ENCODE measurements at places on chromosomes 4 and X.

GRCh38 chrX:110056419-110056818, 53.5 kb downstream of the TMEM164 start:
- DNase-seq: peak; percentile 82

- DNase-seq: no peak
These were observed 52.9 kb upstream of the EDA start for GRCh38 chrX:69562904-69563578.

DNA sequence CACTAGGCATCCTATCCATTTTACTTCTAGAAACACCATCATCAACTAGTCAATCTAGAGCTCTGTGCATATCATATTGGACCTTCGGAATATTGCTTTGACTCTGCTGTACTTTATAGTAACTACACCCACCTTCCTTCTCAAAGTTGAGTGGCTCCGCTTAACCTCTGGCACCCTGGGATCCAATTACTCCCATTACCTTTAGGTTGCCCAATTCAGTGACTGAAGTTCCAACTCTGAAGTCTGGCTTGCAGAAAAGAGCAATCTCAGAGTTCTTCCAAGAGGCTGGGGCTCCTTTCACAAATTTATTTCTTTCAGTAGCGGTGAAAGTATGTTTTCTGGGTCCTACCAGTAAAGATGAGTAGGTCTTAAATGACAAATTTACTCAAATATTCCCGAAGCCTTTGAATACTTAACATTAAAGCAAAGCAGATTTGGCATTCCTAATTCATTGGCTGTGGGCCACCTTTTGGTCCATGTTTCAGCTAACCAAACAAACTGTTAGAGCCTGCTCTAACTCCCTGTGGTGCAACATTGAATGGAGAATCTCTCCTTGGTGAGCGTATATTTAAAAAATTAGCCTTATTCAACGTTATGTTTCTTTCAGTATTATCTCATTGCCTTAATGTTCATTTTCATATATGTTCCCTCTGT, 1215.8 kb downstream of the RAPGEF2 start:
- no peak for DNase-seq

- peak; percentile 97 for DNase-seq
These were observed 195.7 kb upstream of the CASK start for GRCh38 chrX:42119076-42119475.

- DNase-seq: no peak
These were observed 71.8 kb downstream of the ASMT start for GRCh38 chrX:1686642-1687041.

GRCh38 chrX:132467026-132467425, 21.8 kb downstream of the MBNL3 start:
- DNase-seq: no peak

GRCh38 chrX:86322913-86323312, 174.7 kb downstream of the DACH2 start:
- DNase-seq: peak; percentile 4

DNA sequence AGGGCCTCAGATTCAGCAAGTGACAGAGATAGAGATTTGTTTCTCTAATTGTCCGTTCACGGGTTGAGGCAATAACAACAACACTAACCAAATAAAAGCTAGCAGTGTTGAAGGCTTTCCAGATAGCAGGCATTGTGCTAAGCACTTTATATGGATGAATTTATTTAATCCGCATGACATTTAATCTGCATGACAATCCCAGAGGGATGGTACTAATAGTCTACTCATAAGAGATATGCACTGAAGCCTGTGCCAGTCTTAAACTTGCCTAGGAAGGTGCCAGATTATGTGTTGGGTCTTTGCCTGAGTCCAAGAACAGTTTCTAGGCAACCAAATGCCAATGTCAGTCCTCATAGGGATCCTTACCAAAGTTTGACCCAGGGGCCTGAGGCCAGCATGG, 37.7 kb upstream of the FAT1 start:
- DNase-seq: no peak

DNA sequence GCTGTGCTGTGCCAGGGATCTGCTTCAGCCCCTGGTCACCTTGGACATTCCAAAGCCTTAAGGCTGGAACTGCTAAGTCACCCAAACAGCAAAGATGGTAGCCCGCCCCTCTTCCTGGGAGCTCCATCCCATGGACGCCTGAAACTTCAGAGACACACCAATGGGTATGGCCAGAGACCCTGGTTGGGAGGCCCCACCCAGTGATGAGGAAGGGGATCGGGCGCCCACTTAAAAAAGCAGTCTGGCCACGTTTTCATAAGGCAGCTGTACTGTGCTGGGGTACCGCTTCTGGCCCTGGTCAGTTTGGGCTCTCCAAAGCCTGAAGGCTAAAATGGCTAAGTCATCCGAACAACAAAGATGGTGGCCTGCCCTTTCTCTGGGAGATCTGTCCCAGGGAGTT, 9.4 kb upstream of the TMSB15C start:
- no peak for DNase-seq

- no peak for DNase-seq
These were observed 37.4 kb downstream of the CYTL1 start for GRCh38 chr4:4981827-4982226.

GRCh38 chr4:86910369-86910768, 18.1 kb upstream of the C4orf36 start:
- peak; percentile 9 for DNase-seq

- no peak for DNase-seq
These were observed 5.4 kb upstream of the GTPBP6 start for GRCh38 chrX:323721-324628.

DNA sequence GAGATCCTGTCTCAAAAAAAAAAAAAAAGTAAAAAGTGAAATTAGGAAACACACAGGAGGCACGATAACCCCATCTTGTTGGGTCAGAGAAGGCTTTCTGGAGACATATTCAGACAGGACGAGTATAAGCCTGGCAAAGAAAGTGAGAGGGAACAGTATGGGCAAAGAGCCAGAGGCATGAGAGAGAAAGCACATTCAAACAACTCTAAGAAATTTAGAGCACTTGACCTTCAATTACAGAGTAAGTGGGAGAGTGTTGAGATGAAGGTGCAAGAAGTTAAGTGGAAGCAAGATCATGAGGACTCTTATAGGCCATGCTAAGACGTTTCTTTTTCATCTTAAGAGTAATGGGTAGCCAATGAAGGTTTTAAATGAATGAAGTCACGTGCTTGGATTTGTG, 70.4 kb downstream of the ELOVL6 start:
- no peak for DNase-seq

- DNase-seq: peak; percentile 3
These were observed 2.9 kb upstream of the KLHL2 start for GRCh38 chr4:165204462-165204830.

- no peak for DNase-seq
These were observed 19.8 kb upstream of the SGMS2 start for GRCh38 chr4:107804956-107805355.

GRCh38 chr4:2932321-2932950, 30.8 kb downstream of the NOP14 start:
- DNase-seq: no peak

- DNase-seq: no peak
These were observed 497.6 kb downstream of the CCSER1 start for GRCh38 chr4:90624781-90625180.

GRCh38 chrX:487836-488235, 101.1 kb upstream of the PPP2R3B start:
- no peak for DNase-seq

DNA sequence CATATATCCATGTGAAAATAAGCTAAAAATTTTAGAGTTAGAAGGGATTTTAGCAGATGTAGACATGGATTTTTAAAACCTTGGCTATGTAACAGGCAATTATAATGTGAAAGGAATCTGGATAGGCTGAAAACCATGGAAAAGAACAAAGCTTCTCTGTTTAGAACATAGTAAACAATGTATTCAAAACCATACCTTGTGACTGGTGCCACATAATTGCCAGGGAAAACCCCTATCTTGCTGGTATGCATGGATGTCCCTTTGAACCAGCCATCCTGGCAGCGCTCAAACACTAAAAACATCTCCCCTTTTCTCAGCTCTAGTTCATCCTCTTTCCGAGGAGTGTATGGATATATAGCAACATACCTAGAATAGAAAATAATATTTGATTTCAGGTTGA, 110.6 kb upstream of the CBR4 start:
- DNase-seq: no peak

DNA sequence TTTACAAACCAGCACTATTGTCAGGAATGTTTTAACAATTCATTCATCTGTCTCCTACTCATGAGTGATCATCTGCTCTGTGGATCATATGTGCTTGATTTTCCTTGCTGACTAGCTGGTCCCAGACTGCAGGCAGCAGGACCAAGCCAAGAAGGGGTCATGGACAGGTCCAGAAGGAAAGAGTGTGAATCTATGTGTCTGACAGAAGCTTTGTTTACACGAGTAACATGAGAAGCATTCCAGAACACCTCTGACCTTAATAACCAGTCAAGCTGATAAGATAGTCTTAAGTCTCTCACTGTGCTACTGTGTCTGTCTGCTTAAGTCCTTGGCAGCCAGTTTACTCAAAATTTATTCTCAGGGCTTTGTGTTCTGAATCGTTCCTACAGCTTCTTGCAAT, 39.0 kb downstream of the GUCY1A1 start:
- peak; percentile 13 for DNase-seq

DNA sequence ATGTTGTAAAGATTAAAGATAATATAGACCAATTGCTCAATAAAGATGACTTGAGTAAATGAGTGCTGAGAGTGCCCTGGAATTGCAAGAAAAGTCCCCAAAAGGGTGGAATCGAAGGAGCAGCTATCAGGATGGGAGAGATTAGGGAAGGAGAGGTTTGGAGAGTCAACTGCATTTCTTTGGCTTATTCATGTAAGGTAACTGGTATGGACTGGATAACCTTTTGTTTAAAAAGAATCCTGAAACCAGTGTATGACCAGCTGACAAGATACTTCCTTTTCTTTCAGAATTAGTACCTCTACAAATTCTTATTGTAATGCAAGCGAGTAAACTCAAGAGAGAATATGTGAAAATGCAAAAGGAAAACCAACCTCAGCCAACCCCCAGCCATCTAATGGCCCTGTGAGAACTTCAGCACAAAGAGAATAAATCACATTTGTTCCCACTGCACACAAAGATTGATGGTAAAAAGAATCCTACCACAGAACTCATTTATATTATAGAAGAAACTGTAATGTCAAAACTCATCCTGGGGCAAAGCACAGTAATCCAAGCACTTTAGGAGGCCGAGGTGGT, 24.5 kb upstream of the SPP1 start:
- no peak for DNase-seq

DNA sequence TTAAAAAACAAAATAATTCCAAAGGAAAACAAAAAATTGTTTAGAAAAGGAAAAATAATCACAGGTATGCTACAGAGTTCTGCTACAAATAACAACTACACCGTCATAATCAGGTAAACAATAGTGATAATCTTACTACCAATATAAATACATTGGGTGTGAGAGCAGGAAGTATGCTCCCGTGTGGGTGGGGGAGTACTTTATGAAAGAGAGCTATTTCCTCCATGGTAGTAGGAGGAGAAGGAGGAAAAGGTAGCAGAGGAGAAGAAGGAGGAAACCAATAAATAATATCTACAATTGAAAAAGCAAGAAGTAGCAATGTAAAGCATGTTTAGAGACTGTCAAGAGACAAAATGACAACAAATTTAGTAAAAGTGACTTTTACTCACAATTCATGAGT, 35.1 kb downstream of the TEC start:
- DNase-seq: no peak

DNA sequence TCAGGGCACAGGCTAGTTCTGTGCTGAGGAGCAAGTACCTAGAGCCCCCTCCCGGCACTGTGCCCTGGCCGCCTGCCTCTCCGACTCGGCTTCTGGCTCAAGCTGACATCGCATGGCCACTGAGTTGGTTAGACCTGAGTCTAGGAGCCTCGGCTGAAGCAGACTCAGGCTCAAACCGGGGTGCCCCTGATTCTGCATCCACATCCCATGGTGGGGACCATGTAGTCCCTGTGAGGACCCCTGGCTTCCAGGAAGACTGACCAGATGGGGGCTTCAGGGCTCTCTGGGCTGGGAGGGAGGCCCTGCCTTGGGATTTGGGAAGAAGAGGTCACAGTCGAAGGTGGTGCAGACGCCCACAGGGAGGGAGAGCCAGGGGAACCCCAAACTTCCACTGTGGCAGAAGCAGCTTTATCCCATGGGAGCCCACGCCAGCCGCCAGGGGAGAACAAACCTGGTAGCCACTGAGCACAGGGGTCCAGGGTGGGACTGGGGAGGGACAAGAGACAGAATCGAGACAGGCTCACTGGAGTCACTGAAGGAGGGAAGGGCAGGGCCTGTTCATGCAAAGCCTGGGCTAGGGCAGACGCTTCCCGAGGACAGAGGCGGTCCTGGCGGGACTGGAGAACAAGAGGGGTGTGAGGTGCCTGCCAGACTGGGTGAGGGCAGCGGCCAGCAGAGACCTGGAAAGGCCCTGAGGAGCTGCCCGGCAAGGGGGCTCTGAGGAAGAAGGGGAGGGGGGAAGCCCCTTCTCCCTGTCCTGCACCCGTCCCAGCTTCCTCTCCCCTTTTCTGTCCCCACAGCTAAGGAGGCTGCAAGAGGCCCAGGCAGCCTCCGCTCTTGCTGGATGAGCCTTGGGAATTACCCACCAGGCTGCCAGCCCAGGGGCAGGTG, 1.1 kb downstream of the PDE6B start:
- DNase-seq: no peak

DNA sequence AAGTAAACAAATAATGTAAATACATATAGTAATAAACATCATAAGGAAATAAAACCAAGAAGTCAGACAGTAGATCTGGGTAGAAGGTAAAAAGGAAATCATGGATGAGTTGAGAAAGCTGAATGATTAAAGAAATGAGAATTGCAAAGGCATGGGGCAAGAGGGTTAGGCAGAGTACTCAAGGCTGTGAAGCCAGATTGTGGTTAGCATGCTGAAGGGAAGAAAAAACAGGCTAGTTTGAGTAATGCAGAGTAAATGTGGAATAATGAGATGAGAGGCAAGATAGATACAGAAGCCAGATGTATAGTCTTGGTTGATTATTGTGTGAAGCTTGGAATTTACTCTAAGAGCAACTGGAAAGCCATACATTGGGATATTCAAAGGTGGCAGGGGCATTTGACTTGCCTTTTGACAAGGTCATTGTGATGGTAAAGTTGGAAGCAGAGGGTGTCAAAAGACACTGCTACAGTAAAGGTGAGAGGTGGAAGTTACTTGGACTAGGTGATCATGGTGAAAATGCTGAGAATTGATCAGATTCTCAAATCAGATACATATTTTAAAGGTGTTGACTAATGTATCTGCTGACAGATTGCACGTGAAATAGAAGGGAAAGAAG, 307.0 kb downstream of the FSTL5 start:
- no peak for DNase-seq

DNA sequence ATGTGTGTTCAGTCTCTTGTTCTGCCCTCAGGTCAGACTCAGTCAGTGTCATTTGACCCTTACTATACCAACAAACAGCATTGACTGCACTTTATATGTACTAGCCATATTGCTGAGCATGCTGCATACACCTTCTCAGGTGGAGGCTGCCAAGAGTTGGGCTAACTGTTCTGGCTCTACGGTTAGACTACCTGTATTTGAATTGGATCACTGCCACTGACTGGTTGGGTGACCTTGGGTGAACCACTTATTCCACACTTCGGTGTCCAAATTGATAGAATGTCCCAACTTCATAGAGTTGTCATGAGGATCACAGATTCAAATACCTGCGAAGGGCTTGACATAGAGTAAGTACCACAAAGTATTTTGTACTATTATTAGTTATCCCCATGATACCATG, 91.2 kb upstream of the GPR50 start:
- no peak for DNase-seq

- peak; percentile 77 for DNase-seq
These were observed 16.1 kb upstream of the TBC1D14 start for GRCh38 chr4:6893449-6894085.

GRCh38 chr4:67779631-67780030, 25.4 kb upstream of the GNRHR start:
- no peak for DNase-seq

- no peak for DNase-seq
These were observed 28.5 kb downstream of the TENM3 start for GRCh38 chr4:182271731-182272130.

- DNase-seq: no peak
These were observed 445.6 kb downstream of the IQCM start for GRCh38 chr4:149370002-149370401.
